ENCODE measurements at places on chromosomes 13 and 19.

GRCh38 chr19:13696839-13697238 is 67.5 kb upstream of the MRI1 start:
- no peak for DNase-seq

DNA sequence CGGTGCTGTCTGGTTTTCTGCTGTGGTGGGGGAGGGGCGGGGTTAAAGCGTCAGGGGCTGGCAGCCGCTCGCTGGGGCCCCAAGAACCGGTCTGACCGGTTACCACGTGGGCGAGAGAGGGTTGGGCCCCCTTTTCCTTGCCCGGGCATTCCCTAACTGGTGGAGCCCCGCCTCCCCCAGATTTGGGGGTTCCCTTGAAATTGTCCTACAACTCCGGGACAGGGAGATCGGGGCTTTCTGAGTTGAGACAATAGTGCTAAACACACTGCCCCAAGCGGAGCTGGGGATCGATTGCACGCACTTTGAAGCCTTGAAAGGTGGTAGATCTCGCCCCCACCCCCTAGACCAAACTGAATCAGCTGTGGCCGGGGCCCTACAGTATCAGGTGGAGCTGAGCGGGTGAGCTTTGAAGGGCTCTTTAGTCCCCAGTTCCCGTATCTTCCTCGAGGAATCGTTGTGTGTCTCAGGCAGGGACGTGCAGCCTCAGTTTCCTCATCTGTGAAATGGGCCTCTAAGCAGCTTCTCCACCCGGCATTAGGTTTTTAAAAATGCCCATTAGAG is 4.8 kb downstream of the IER2 start:
- DNase-seq: peak; percentile 60

DNA sequence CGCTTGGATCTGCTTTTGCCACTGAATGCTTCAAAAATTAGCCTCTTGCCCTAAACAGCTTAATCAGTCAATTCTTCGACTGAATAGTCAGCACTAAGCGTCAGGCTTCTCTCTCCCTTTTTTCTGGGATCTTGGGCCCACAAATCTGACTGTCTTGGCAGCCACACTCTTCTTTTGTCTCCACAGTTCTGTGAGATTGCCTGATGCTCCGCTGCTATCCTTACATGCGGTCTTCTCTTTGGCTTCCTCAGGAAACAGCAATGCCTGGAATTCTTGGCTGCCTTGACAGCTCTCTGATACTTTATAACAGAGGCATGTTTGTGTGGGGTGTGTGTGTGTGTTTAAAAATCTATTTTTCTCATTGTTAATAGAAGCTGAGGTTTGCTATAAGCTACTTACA is 32.6 kb downstream of the ERCC5 start:
- DNase-seq: no peak

DNA sequence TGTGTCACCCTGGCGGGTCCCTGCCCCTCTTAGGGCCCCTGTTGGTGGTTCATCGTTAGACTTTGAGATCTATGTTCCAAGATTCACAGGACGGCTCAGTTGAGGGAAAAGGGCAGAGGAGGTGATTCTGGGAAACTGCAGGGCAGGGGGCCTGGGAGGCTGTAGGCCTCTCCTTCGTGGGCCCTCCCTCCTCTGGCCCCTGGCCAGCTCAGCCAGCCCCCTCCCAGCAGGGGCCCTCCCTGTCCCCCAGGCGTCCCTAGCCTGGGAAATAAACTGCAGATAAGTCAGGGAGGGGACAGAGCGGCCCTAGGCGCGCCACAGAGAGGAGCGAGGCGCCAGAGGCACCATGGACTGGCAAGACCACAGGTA is 6.5 kb downstream of the HIF3A start:
- DNase-seq: no peak

GRCh38 chr19:46216612-46217011 is 12.9 kb upstream of the IGFL1 start:
- no peak for DNase-seq

DNA sequence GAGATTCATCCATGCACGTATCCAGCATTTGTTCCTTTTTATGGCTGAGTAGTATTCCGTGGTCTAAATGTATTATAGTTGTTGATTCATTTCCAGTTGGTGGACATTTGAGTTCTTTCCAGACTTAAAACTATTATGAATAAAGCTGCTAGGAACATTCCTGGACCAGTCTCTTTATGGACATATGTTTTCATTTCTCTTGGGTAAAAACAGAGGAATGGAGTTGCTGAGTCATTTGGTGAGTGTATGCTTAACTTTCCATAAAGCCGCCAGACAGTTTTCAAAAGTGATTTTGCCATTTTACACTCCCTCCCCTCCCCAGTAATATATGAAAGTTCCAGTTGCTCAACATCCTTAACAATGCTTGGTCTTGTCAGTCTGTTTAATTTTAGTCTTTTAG is 116.4 kb downstream of the TSHZ3 start:
- no peak for DNase-seq

- no peak for DNase-seq
Measured at GRCh38 chr19:39070888-39071287, 13.3 kb upstream of the ACP7 start.

GRCh38 chr13:114319441-114319913 is 5.2 kb downstream of the CHAMP1 start:
- DNase-seq: no peak

DNA sequence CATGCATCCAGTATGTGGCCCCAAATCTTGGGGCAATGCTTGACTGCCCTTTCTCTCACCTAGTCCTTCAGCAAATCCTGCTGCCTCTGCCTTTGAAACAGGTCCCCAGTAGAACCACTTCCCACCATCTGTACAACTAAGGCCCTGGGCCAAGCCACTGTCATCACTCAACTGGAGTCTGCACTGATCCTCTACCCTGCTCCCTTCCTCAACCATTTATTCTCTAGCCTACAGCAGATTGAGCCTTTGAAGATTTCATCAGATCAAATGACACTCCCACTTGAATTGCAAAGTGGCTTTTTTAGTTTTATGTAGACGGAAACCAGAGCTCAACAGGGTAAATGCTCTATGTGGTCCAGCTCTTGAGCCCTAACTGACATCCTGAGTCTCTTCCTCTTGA is 43.5 kb downstream of the ATP8A2 start:
- no peak for DNase-seq

DNA sequence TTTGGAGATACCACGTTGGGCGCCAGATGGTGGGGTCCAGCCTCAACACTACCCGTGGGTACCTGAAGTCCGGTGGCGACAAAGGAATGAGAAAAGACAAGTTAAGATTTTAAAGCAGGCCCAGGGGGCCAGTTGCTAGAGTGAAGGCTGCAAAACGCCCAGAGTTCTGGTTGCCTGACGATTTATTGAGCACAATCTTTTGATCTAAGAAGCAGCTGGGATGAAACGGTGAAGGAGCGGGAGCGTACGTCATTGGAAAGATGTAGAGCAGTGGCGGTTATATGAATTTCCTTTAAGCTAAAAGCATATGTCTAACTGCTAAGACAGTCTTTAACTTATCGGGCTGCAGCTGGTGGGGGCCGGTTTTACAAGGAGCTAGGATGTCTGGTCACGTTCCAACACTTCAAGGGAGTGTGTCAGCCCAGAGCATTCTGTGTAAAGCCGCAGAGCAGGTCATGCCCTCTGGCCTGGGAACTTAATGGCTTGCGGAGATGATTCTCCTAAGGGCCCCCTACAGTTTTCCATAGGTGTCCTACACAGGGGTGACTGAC is 28.9 kb upstream of the EVI5L start:
- no peak for DNase-seq

DNA sequence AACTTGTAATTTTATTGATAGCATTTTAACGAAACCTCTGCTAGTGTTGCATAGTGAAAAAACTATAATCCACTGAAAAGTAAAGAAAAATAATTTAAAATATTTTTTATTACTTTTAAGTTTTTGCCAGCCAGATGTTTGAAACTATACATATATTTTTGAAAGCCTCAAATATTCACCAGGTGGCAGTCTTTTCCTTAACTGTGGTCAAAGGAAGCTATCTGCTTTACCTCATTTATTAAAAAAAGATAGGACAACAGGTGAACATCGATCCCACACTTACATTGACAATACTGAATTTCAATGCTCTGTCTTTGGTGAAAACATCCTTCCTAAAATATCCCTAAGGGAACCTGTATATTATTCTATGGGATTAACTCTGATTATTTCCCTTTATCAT is 100.5 kb downstream of the TRPC4 start:
- no peak for DNase-seq

GRCh38 chr13:40777809-40778175 is 6.8 kb upstream of the MRPS31 start:
- no peak for DNase-seq

GRCh38 chr13:60395971-60396782 is 843 bp upstream of the TDRD3 start:
- peak; percentile 61 for DNase-seq
